ENCODE measurements at places on chromosomes 7 and 10.
A peak's percentile ranks its signal among the peaks of the same experiment; 100 is the strongest.

DNA sequence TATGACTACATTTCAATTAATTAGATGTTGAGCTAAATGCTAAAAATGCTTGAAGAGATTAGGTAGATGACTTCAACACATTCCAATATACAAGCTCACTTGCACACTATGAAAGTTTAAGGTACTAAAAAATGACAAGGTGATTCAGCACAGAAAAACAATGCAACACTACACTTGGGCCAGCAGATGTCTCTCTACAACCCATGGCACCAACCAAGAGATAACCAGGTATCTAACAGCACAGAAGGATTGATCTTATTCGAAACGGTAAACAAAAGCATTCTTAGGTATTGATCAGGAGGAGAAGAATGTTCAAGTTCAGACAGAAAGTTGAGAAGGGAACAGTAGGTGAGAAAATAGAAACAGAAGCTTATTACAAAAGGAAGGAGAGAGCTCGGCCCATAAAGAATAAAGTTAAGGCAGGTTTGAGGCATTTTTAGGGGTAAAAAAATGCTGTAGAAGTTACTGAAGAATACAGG is 248.2 kb upstream of the KLF14 start:
- DNase-seq, result peak; percentile 58

DNA sequence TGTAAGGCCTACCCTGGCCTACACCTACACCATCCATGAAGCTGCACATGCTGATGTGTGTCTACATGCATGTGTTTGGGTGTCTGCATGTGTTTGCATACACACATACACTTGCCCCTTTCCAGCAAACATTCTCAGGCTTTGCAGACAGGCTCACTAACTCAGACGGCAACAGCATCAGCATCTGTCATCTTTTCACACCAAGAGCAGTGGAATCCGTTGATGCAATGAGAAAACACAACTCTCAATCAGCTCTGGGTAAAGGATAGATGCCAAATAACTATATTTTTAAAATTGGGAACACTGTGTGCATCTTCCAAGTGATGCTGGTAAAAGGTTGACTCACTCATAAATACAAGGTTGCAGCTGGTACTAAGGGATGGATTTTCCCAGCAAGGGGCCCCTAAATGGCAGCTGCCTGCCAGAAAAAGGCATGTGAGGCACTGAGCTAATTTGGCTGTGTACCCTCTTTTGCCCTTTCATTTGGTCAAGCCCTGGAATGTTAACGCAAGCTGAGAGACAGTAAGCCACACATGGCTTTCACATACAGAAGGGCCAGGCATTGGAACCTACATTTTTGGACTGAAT is 296.3 kb upstream of the NPSR1 start:
- no peak for DNase-seq

GRCh38 chr10:48776005-48776522 is 91.4 kb downstream of the WDFY4 start:
- DNase-seq, result no peak

- DNase-seq, result no peak
Measured at GRCh38 chr10:9853405-9854355, 1164.0 kb upstream of the CELF2 start.

DNA sequence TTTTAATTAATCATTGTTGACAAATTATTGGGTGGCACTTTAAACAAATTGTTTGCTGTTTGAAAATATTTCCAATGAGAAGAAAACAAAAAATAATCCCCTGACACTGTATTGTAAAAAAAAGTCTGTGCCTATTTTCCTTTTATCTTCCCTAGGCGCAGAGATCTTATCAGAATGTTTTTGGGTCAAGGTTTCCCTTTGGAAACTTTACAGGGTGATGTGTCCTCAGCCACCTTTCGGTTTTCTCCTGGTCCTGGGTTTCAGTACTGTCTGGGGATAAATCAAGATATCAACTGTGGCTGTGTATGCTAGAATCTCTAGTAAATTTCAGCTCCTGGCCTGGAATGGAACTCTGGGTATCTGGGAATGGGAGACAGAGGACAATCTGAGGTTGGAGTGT is 1.4 kb downstream of the ZNF107 start:
- no peak for DNase-seq

DNA sequence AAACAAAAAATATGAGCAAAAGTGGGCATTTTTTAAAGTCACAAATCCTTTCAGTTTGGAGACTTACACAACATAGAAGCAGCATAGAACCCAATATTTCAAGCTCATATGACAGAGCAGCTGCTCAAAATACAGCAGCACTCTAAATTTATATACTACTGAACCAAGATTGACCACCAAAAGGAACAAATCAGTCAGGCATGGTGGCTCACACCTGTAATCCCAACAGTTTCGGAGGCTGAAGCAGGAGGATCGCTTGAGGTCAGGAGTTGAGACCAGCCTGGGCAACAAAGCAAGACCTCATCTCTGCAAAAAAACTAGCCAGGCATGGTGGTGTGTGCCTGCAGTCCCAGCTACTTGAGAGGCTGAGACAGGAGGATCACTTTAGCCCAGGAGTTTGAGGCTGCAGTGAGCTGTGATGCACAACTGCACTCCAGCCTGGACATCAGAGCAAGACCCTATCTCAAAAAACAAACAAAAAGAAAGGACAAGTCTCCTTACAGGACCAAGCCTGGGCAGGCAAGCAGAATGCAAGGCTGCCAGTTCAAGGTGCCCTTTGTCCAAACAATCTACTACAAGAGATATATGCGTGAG is 40.0 kb downstream of the PARD3 start:
- DNase-seq, result no peak

GRCh38 chr7:22445140-22445743 is 54.7 kb downstream of the STEAP1B start:
- no peak for DNase-seq

GRCh38 chr7:101817471-101818286 is at the start of gene CUX1:
Gene CUX1 (plus strand): TSS chr7:101817626. CDS start chr7:101817640, 14 bp downstream.
- DNase-seq, result peak; percentile 14

Data from fibroblast of skin of right quadriceps (primary cell).